ENCODE measurements at places on chromosomes 7 and 10.

DNA sequence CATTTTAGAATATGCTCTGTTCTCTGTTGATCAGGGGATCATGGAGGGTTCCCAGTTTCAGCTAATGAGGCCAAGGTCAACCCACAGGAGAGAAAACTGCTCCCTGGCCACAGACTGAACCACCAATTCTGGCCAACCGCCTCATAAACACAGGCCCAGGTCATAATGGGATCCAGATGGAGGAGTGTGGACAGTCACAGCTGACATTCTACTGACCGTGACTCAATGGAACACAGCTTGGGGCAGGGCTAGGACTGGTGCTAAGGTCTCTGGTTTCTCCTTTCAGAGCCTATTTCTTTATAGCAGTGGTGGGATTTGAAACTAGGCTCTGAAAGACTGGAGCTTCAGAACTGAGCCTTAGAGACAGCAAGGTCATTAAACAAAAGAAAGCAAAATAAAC, 68.3 kb downstream of the HIPK2 start:
- DNase-seq = peak; percentile 76

DNA sequence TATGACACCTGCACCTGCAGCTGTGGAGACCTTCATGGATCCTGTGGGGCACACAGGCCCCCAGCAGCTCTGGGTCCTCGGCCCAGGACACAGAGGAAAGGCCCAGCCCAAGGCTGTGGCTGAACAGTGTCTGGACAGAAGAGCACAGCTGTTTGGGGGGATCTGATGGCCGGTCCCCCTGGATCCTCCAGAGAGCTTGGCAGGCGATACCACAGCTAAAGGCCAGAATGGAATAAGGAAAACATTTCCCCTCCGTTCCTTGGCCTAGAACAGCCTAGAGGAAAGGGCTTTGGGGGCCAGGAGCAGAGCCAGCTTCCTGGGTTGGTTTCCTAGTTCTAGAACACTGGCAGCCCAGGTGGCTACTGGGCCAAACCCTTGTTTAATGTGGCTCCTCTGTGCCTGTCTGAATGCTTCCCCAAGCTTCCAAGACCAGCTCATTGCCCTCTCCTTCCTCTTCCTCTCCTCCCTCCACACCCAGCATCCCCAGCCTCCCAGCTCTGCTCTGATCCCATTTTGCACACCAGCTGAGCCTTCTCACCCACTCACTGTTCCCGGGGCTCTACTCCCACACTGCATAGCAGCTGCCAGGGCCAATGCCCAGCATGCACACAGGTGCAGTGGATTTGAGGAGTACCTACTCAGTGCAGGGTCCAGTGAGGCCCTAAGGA, 46.9 kb downstream of the GPAM start:
- DNase-seq = no peak

DNA sequence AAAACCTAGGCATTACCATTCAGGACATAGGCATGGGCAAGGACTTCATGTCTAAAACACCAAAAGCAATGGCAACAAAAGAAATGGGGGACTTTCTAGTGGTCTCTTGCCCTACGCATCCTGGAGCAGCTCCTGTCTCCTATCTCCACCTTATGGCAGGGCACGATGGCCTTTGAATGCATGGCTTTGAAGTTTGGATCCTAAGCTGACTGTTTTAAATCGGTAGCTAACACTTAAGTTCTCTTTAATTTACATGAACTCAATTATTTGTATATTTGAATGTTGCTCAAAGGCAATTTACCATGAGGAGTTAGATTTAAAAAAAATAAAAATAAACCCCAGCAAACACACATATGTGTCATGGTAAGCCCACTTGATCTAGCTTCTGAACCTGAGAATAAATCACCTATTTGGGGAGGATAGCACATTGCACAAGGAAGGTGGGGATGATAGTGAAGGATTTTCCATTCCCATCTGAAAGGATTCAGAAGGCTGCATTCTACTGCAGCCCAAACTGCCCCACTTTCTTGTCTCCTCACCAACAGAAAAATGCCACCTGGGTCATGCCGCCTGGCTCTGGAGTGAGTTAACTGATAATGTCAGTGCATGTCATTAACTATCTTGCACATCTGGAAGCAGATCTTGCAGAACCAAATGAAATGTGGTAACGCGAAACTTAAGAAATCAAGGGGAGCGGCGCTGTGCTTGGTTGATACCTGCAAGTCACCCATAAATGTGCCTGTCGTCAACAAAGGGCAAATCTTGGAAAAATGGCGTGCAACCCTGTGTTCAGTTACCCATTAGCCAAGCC, 12.4 kb downstream of the KLF6 start:
- DNase-seq = no peak

GRCh38 chr7:75981453-75982305, 12.7 kb downstream of the TMEM120A start:
- no peak for DNase-seq

DNA sequence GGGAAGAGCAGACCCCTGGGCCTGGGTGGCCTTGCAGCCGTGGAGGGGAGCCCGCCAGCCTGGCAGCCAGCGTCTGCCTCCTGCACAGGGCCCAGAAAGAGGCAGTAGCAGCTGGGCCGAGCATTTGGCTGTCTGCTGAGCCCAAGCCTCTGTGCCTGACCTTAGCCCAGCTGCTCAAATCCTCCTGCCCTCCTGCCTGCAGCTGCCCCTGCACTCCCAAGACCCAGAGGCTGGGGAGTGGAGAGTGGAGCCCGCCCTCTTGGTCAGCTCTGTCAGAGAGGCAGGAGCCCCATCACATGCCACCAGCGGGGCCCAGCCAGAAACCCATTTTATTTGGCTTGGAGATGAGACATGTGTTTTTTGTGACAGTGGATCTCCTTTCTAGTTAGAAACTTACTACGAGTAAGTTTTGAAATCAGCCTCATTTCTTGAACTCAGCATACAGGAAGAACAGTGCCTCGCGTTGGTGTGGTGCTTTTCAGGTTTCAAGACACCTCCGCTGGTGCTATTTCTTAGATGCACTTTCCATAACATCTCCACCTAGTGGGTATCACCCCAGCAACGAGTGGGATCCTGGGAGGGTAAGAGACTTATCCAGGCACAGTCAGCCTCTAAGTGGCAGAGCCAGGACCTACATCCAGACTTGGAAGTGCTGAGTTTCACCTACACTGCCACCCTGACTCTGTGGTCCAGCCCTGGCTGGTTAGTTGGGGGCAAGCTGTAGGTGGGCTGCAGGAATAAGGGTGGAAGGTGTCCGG, 477.1 kb downstream of the RPS24 start:
- DNase-seq = no peak

- DNase-seq = no peak
Measured at GRCh38 chr10:80461208-80462183, 7.4 kb downstream of the TSPAN14 start.

Data from brain pericyte (primary cell).